ENCODE measurements at places on chromosomes 16 and 17.
A peak's percentile ranks its signal among the peaks of the same experiment; 100 is the strongest.

GRCh38 chr17:50499270-50499669 lies 9.0 kb upstream of the MYCBPAP start:
- no peak for DNase-seq

GRCh38 chr17:30505868-30506417 lies 28.7 kb downstream of the GOSR1 start:
- no peak for DNase-seq

DNA sequence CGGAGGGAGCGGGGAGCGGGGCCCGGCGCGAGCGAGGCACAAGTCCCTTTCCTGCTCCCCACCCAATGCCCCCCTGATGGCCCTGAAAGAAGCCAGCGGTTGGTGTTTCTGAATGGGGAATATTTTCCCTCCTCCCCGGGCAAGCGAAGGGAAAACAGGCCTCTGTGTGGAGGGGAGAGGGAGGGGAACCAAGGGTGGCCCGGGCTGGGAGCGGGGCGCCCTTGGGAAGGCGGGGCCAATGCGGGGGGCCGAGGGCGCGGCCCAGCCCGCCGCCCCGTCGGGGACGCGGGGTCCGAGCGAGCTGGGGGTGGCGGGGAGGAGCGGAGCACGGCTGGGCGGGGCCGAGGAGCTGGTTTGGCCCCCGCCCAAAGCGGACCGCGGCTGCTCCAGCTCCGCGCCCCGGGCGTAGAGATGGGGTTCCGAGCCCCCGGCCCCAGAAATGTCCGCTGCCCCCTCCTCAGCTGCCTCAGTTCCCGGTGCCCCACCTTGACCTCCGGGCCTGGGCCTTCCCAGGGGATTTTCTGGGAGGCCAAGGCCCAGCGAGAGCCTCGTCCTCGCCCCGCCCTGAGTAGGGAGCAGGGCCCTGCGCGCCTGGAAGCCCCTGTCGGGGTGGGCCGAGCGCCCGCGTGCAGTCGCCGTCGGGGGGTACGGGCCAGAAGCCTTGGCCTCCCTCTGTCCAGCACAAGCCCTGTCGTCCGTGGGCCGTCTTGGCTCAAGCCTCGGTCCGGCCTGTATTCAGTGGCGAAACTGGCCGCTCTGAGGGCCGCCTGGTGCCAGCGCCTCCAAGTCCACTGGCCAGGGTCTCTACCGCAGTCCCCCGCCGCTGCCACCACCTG lies 3.9 kb upstream of the HEXIM1 start:
- no peak for DNase-seq

- DNase-seq: no peak
These were observed 204.1 kb upstream of the NOG start for GRCh38 chr17:56389356-56389755.

DNA sequence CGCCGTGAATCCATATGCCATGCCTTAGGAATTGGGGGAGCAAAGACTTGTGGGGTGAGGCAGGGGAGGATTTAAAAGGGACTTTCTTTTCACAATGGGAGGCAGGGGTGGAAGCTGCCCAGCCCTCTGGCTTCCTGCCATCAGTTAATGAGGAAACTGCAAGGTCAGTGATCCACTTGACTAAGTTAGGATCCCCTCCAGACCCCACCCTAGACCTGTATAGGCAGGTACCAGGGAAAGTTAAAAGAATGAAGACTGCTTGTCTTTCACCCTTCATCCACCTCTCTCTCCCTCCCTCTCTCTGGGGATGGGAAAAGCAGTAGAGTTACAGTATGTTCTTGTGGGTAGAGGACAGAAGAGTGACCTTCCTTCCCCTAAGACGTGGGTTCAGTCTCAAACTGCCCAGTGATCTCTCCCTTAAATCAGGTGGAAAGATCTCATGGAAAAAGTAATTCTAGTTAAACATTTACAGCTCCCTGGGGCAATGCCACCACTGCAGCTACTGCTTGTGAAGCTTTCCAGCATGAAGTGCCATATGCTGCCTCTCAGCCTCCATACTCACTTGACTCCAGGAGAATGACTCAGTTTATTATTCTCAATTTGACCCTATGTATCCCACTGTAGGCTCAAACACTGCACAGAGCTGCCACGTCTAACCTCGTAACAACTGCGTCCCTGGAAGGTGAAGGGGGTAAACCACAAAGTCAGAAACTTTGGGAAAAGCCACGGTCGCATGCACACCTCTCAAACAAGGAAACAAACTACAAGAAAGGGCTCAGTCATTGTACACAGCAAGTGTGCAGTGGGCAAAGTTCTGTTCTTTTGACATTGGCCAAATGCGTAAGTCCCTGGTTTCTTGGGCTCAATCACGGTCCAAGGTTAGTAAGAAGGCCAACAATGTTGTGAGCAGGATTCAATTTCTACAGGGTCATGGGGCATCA lies 1.2 kb downstream of the COA3 start:
- no peak for DNase-seq

DNA sequence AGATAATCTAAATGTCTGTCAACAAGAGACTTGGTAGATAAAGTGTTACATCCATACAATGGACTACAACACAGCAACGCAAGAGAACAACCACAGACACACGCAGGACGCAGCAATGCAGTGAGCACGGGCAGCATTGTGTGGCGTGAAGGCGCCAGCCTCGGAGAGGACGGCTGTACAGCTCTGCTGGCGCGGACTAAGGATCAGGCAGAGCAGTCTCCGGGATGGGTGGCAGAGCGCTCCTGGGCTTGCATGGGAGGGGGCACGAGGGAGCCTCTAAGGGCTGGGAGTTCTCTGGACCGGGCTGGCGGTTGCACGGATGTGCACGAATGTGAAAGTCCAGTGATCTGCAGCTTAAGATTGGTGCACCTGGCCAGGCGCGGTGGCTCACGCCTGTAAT lies 34.5 kb downstream of the ACTG1 start:
- DNase-seq: no peak

GRCh38 chr17:43814714-43815113 lies 18.2 kb downstream of the MPP3 start:
- no peak for DNase-seq

GRCh38 chr17:38982858-38983746 lies 15.9 kb upstream of the FBXO47 start:
- DNase-seq: peak; percentile 21

GRCh38 chr17:80890921-80891396 lies 100.7 kb upstream of the CHMP6 start:
- no peak for DNase-seq

GRCh38 chr16:59527206-59527997 lies 793.3 kb upstream of the GOT2 start:
- no peak for DNase-seq

DNA sequence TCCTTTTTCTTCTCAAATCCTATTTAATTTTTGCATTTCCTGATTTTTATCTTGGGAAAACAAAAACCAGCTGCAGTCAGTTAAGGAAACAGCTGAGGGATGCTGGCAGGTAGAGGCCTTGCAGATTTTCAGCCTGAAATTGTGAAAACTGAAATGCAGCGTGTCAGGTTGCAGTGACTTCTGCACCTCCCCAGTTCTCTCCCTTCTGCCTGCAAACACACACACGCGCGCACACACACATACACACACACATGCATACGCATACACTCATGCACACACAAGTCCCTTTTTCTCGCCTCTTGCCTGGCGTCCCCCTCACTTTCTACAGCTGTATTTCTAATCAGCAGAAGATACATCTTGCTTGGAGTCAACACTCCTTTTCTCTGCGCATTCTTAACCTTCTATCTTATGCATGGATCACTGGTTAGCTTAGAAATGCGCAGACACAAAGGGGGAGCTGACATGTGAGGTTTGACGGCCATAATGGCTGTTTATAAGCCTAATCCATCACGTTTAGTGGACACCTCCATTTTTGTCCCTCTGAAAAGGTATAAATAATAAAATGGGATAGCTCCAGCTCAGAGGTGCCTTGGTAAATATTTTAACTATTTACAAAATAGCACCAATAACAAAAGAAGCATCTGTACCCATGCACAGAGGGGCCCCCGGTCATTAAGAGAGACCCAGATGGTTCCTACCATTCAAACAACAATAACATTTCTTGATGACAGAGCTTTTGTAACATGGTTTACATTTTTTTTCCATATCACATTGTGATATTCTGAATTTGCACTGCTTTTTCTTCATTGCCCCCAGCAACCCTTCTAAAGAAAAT lies 392.1 kb upstream of the SALL1 start:
- no peak for DNase-seq

GRCh38 chr17:5362162-5362811 lies 57.2 kb downstream of the NUP88 start:
- no peak for DNase-seq

DNA sequence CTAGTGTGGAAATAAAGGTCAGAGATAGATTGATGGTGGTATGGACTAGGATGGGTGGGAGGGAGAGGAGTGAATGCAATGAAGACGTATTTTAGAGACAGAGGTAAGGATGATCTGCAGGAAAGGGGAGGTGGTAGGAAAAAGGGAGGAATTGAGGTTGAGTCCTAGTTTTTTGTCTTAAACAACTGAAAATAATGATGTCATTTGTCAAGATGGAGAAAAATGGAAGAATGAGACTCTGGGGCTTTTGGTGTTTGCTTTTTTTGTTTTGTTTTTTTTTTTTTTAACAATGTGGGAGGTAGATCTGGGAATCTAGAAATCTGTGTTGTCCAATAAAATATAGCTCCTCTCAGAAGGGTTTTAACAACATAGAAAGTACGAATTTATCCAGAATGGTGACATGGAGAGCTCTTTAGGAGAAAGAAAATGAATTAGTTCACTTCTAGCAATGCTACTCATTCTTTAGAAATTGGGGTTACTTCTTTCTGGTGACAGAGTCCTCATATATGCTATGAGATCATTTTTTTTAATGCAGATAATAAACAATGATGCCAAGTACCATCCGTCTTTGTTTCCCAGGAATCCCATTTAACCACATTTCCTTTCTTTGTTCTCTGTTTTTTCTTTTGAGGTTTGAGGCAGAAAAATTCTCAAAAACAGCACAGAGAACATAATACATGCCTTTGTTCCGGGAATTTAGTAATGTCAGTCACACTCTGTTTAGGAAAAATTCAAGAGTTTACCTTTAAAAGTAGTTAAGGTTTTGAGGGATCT lies 225.3 kb upstream of the COX10 start:
- no peak for DNase-seq

- no peak for DNase-seq
These were observed 10.6 kb downstream of the CDH16 start for GRCh38 chr16:66908116-66908515.

GRCh38 chr16:88767546-88768070 lies 17.4 kb downstream of the PIEZO1 start:
- DNase-seq: no peak

GRCh38 chr16:61371881-61372280 lies 664.4 kb downstream of the CDH8 start:
- DNase-seq: no peak

DNA sequence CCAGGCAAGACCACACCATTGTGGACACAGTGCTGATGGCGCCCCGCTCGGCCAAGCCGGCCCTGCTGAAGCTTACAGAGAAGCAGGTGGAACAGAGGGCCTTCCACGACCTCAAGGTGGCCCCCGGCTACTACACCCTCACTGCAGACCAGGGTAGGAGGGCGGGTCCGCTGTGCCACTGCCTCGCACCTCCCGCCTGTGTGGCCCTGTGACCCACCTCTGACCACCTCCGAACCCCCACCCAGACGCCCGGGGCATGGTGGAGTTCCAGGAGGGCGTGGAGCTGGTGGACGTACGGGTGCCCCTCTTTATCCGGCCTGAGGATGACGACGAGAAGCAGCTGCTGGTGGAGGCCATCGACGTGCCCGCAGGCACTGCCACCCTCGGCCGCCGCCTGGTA lies 21.1 kb downstream of the ITGB4 start:
- DNase-seq: no peak

DNA sequence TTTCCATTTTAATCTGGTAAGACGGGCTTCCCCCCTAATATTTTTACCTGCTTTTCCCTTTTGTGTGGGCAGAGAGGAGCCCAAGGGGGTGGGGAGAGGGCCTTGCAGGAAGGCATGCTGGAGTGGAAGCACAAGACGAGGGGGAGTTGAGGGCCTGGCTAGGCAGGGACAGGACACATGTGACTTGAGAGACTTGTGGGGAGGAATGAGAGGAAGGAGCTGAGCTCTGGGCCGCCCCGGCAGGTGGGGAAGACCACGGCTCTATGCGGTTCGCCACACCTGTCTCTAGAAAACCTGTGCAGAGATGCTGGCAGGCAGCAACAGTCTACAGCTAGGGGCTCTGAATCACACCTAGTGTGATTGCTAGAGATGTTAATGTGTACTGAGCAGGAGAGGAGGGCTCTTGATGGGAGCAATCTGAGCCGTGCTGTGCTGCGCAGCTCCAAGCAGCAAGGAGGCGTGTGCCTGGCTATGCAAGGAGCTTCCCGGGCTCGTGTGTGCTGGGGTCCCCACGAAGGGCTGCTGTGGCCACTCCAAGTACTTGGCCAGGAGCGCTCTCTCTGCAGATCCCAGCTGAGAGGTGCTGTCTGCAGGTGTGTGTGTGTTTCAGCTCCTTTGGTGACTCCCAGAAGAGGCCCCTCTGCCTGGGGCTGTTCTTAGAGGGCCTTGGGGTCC lies 50.2 kb downstream of the PDPK1 start:
- no peak for DNase-seq

GRCh38 chr17:39116224-39116623 lies 35.2 kb downstream of the PLXDC1 start:
- DNase-seq: no peak

- no peak for DNase-seq
These were observed 85.9 kb upstream of the TOB1 start for GRCh38 chr17:50952013-50952412.

GRCh38 chr16:2704166-2704982 lies 15.7 kb downstream of the PRSS27 start:
- DNase-seq: no peak

GRCh38 chr17:61632826-61633225 lies 41.8 kb upstream of the NACA2 start:
- no peak for DNase-seq

DNA sequence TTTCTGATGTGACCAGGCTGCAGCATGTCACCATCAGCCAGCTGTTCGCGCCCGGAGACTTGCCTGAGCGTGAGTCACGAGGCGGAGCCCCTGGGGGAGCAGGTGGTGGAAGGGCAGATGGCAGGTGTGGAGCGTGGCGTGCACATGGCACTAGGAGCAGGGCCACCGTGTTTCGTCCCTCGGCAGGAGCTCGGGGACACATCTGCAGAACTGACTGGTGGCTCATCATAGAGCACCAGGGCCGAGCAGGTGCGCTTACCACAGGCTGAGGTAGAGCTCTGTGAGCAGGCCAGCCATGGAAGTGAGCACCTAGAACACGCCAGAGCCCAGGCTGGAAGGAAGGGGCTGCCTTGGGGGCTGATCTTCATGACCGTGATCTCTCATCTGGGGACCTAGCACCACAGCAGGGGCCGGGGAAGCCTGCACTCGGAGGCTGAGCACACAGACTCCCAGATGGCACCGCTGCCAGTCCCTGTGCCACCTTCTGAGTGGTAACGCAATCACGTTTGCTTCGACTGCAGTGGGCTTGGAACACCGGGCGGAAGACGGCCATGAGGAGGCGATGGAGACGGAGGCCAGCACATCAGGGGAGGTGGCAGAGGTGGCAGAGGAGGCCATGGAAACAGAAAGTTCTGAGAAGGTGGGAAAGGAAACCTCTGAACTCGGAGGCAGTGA lies 61.8 kb upstream of the ENDOV start:
- DNase-seq: no peak

GRCh38 chr17:66595893-66596292 lies 239.0 kb upstream of the CACNG5 start:
- no peak for DNase-seq

Data from NCI-H1048 (cell line).